Activated CD4-positive, alpha-beta T cell treated with anti-CD3 and anti-CD28 coated beads, Interleukin-2, Interleukin-4, amounts not matched to agents 100 ng/mL and 50 ng/mL, durations not matched to agents 16 hours and 8 hours (primary cell): ENCODE measurements at places on chromosomes 3 and 15.

DNA sequence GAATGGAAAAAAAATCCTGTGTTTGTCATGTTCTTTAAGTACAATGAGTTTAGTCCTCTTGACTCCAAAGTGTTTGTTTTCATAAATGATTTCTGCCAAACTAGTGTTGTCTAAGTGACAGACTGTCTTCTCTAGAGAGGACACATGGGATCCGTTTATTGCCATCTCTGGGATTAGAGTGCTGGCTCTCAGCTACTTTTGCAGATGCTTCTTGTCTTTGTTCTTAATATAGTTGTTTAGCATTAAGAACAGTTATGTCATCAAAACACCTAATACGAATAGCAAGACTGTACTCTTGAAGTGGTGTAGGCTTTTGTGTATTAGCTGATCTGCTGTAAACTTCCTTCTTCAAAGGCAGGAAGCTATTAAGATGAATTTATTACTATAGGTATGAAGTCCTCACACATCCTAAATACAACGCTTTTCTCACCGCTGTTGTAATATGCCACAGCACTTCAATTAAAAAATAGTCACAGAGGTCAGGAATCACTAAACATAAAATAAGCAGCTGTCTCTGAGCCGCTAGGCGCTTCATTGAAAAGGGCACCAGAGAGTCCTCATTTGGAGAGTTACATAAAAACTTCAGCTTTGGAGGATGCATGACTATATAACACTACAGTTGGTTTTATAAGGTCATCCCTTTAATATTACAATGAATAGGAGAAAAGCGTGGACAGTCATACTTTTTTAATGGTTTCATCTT, 128.3 kb upstream of the ZNF385D start:
- DNase-seq: no peak

- no peak for DNase-seq
Observed at GRCh38 chr3:133227813-133228212, 172.0 kb upstream of the BFSP2 start.

DNA sequence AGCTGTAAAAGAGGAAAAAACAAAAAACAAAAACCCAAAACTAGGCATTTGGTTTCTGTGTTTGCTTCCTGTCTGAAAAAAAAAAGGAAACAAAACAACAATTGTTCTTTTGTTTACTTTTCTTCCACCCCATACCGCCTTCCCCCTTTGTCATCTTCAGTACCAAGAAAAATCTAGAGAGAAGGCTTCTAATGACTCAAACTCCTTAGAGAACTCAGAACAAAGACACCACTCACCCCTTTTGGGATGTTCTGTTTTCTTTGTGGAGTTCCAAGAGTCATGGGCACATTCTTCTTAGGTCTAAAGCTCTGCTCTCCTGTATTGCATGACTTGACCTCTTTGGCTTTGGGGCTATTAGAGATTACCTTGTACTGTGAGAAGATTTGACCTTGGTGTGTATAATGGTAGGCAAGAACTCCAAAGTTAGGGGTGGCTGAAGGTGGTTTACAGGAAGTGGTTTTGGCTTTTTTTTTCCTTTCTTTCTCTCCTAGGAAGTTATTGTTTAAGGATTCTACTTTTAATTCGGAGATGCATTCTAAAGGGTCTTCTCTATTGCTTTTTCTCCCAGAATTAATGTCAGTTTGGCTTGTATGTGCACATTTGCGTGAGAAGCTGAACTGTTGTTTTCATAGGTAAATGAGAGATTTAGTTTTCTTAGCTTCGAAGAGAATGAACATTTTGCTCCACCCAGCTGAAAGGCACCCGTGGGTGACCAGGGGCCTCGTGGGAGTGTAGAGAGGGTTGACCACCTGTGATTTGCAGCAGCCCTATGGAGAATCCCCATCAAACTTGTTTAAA, 39.5 kb upstream of the ZBTB20 start:
- DNase-seq: no peak

DNA sequence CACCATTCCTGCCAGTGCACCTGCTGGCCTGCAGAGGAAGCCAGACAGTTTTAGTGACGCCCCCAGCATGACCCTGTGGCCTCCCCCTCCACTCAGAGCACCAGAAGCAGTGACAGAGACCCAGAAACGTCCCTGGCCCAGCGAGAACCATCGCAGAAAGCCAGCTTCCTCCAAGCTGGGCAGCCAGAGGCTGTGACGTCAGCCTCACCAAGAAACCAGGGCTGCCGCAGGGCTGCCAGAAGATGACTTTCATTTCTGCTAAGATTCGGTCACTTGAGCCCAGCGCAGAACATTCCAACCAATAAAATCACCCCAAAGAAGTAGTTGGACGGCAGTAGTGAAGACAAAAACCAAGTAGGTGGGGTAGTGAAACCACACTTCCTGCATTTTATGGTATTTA, 29.6 kb upstream of the RPL32 start:
- no peak for DNase-seq

- no peak for DNase-seq
Observed at GRCh38 chr3:17077606-17078005, 192.9 kb downstream of the PLCL2 start.

GRCh38 chr3:127044996-127045395, 62.1 kb downstream of the PLXNA1 start:
- DNase-seq: no peak

DNA sequence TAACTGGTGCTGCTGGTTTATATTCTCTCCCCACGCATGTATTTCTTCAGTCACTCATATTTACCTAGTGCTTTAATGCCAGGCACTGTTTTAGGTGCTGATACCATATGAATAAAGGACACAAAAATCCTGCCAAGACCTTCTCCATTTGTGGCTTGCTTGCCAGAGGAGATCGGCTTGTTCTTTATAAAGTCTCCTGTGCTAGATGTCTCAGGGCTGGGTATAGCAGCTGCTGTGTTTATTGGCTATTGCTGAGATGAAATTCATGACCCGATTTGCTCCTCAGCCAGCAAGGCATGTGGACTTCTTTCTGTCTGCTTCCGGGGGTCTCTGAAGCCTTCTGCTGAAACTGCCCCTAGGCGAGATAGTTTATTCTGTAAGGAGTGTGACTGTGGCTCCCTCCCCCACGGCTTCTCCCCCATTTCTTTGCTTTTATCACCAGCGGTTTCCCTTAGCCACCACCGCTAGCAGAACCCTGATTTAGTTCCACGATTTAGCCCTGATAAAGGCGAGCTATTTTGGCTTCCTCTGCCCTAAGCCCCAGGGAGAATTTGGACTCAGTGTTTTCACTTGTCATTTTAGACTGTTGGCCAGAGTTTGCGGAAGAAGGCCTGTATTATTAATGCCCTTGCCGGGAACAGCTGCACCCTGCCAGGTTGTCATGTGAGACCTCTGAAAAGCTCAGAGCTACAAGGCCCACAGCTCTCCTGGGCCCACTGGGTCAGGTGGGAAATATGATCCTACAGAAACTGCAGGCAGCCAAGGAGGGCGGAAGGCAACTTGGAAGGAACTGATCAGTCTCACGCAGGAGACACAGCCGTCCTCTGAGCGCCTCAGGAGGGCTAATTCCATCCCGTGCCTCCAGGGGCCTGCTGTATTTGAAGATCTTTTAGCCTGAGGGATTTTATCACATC, 46.8 kb downstream of the ST6GAL1 start:
- DNase-seq: no peak

DNA sequence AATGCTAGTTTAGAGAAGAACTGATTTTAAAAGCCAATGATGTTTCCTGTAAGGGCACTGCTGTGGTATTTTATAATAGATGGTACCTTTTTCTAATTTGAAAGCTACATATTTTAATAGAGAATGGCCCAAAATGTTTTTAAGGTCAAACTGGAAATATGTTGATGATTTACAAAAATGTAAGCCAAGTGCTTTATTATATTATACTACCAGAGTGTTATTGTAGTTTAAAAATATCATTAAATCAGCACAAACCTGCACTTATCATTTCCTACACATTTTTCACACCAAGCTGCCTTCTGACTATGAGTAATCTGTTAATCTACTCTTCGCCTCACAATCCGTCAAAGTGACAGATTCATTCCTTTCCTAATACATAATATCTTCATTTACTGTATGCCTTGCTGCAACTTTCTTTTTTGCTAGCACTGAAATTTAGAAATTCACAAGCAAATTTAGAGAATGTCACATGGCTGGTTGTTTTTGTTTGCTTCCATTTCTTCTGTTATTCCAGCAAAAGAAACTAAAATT, 126.4 kb upstream of the FAM3D start:
- DNase-seq: no peak

GRCh38 chr3:52694528-52695189, 8.8 kb downstream of the GNL3 start:
- no peak for DNase-seq

DNA sequence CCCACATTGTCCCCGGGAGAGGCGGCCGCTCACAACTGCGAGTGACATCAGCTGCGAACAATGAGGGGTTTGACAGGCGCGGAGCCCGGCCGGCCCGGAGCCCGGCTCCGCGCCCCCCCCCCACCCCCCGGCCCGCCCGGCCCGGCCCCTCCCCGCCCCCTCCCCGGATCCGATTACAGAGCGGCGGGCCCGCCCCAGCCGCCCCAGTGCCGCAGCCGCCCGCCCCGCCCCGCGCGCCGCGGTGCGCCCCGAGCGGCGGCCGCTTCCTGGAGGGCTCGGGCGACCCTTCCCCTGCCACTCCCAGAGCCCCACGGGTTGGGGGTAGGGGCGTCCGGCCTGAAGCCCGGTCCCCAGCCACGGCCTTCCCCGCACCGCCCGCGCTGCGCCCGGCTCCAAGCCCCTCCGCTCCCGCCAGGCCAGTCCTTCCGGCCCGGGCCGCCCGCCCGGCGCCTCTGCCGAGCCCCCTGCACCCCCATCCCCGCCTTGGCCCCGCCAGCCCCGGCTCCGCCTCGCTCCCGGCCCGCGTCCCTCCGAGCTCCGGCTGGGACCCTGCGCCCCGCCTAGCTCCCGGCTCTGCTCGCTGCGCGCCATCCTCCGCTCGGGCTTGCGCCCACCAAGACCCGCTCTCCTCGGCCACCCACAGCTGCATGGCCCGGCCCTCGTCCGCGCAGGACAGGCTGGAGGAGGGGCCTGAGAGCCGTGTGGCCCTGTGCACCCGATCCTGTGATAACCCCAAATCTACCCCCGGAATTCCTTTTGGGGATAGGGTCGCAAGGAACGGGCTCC, at the start of gene PCBP4:
TSS of gene PCBP4 (minus strand) at position 71 of the 786 bp plus-strand sequence. CDS start 6,214 bp downstream, outside the sequence.
- DNase-seq: peak; percentile 23

DNA sequence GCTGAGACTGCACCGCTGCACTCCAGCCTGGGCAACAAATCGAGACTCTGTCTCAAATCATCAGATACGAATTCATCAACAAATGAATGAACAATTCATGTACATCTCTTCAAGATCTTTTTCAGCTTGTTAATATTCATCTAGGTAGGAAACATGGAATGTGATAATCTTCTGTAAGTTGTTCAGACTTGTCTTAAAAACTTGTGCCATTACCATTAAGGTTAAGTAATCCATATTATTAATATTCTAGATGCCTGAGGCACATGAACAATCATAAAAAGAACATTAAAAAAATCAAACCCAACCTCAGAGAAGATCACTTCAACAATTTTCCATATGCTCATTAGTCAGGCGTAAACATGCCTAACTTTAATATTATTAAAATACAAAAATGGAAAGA, 36.2 kb downstream of the CHSY1 start:
- no peak for DNase-seq

GRCh38 chr3:33383951-33384350, 56.3 kb downstream of the UBP1 start:
- no peak for DNase-seq

DNA sequence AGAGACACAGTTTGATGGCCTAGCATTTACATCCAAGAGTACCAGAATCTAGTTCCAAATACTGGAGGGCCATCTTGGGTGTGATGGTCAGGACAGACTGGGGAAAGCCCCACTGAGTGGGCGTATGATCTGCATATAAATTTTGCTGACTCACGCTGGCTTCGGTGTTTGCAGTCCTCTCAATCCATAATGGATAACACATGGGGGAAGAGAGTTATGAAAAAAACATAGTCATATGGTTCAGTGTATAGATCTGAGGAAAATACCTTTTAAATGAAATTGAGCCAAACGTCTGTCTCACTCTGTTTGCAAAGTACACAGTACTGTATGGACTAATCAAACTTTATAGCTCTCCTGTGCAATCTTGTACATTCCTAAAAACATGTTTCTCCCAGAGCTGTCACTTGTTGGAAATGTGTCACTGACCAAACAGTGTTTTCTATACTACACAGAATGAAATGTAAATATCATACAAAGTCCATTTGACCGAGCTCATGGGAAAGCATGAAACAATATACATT, 125.3 kb upstream of the THBS1 start:
- no peak for DNase-seq

GRCh38 chr15:63387748-63388493, 6.3 kb upstream of the CA12 start:
- no peak for DNase-seq

DNA sequence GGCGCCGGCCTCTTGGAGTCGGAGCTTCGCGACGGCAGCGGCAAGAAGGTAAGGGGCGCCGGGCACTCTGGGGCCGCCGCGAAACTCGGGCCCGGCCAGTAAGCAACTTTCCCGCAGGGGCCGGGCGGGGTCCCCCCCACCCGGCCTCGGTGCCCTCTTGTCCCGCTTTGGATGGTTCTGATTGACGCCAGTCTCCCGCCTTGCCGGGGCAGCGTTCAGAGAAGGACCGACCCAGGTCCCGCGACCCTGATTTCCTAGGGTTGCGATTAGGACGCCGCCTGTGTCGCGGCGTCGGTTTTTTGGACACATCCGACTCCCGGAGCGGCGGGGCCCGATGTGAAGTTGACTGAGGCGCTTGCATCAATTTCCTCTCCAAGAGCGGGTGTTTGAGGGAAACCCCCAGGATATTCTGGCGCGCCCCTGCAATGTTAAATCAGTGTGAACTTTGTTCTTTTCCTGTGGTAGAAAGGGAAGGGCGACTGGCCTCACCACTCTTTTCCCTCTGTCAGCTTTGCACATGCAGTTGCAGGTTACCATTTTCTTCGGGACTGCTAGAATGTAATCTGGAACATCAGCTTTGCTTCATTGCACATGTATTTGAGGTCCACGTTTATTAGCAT, 755 bp downstream of the PDE8A start:
- peak; percentile 42 for DNase-seq

DNA sequence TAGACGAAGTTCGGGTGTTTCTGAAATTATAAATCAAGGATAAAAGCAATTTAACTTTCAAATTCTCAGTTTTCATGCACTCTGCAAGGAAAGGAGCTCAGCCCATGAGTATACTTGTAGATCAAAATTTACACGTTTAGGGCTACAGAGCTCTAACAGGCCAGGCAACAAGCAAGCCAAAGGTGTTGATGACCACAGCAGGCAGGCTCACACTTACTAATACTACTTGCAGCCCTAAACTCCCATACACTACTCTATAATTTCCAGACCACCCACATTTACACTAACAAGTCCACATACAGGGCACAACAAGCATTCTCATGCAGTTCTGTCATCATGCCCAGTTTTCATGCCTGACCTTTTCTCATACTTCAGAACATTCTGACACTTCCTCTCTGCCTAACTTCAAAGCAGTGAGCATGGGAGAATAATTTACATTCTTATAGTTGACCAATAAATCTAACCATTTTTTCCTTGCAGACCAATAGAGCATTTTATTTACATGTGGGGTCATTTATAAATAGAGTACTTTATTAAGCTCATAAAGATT, 124.7 kb upstream of the FRMD4B start:
- no peak for DNase-seq
